ENCODE measurements at places on chromosomes 7 and 10.

GRCh38 chr7:21200503-21200902 is 227.4 kb upstream of the SP4 start:
- no peak for DNase-seq

GRCh38 chr7:151987748-151988529 is 31.7 kb downstream of the GALNTL5 start:
- DNase-seq: no peak

DNA sequence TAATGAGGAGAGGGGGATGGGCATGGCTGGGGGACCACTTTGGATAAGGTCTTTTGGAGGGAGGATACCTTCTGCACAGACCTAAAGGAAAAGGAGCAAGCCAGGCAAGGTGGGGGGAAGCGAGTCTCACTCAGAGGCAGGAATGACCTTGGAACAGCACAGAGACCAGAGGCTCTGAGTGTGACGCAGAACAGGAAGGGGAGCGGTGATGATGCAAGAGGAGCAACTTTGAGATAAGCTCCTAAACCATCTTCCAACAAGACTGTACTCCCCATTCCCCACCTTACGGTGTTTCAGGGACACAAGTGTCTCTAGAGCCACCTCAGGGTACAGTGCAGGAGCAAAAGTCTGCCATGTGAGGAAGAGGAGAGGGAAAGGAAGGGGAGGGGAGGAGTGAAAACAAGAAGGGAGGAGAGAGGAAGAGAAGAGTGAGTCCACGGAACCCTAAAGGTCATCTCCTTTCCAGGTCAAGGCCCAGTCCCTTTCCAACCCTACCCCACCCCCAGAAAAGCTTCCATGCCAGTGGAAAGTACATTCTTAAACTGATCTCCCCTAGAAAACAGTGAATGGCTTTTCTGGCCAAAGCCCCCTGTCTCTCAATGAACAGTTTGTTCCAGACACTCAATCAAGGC is 54.1 kb downstream of the JAZF1 start:
- no peak for DNase-seq

- no peak for DNase-seq
These were observed 124.2 kb downstream of the RGS10 start for GRCh38 chr10:119418362-119418761.

GRCh38 chr7:3195160-3195559 is 105.9 kb upstream of the SDK1 start:
- no peak for DNase-seq

DNA sequence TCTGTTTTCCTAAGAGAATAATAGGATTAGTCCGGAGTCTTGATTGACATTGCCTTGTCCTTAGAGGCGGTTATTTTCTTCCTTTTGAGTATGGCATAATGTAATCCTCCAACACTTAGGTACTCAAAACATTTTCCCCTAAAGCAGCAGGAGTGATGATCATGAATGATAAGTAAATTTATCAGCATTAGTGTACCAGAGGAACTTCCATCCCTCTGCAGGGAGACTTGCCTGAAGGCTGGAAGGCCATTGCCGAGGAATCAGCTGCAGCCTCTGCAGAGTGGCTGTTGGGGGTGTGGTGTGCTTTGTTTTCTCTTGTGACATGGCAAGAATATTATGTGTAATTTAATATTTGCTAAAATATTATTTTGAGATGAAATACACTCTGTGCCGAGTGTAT is 56.8 kb downstream of the RAB11FIP2 start:
- DNase-seq: no peak

DNA sequence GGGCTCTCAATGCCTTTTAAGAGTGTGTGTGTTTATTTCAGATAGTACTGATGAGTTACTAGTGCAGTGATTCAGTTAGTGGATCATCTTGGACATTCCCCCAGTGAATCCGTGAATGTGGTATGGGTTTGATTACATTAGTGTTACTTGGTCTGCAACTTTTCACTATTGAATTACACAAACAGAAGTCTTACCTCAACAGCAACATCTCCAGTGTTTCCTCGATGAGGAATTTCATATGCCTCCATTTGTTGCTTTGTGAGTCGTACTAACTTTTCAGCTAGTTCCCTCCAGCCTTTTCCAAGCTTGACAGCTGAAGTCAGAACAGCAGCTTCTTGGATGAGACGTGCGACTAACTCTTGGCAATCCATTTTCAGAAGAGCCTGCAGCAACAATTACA is 63.2 kb downstream of the MACC1 start:
- DNase-seq: no peak

GRCh38 chr7:75639071-75639885 is 99.5 kb downstream of the HIP1 start:
- no peak for DNase-seq

GRCh38 chr7:91089382-91089963 is 174.8 kb upstream of the FZD1 start:
- peak; percentile 37 for DNase-seq

DNA sequence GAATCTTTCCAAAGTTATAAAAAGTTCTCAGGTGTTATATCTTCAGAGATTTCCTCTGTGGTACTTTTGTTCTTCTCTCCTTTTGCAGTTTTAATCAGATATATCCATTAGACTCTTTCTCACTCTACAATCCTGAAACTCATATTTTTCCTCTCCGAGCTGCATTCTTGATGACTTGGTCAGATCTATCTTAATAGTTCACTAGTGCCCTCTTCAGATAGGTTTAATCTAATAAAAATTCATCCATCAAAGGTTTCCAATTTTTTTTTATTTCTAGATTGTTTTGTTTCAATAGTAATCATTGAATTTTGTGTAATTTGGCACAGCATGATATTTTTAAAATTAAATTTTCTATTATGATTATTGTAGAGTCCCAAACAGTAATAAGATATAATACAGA is 21.8 kb upstream of the DGKB start:
- DNase-seq: no peak

DNA sequence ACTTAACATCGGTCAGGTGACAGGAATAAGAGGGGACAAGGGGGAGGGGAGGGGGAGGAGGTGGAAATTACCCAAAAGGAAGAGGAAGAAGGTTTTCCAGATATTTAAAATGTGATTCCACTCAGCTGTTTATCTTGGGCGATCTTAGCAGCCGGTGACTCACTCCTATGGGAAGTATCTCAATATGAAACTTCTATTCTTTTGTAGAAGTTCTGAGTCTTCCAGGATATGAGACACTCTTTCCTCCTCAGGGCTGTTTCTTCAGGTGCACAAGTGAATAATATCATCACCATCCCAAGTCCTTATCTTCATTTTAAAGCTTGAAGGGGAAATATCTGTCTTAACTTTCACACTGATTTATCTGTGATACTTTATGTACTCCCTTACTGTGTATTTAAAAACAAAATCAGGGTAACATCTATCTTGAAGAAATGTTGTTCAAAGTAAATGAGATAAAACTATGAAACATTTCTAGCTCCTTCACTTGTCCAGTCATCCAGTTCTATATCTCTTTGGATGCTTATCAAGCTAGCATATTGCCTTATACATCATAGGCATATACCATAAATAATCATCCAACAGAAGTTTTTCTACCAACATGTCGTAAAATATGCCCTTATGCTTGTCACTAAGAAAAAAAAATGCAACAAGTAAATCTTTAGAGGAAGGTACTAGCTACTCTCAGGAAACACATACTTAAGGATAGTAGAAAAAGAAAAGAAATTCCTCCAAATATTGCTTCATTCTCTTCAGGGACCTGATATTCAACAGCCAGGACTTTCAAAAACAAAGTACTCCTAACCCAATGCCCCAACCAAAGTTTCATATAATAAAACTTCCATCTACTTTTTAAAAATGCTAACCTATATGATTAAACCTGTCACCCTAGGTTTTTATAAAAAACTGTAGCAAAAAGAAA is 13.7 kb downstream of the DOCK4 start:
- DNase-seq: peak; percentile 24

GRCh38 chr7:107044347-107045194 is at the start of gene PRKAR2B:
PRKAR2B (plus strand) TSS chr7:107044705; CDS start chr7:107044908, 203 bp downstream.
- peak; percentile 21 for DNase-seq

DNA sequence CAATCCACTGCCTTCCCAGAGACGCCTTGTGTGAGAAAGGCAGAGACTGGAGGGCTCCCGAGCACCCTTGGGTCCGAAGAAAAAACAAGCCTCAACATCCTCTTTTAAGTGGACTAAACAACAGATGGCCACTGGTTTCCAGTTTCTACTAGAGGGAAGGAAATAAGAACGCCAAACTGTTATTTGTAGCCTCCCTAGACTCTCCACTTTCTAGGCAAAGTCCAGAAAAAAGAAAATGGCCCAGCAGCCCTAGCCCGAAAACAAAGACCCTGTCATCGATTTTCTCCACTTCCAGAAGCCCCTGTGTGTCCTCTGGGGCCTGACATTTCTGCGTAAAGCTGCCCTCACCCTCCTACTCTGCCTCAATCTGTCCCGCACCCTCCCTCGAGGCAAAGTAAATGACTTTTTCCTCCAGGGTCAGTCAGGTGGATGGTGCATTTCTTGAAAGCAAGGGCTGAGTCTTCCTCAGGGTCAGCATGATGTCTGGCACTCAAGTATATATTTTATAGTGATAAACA is 6.0 kb downstream of the RGS10 start:
- no peak for DNase-seq

- DNase-seq: no peak
These were observed 213.9 kb downstream of the ELFN1 start for GRCh38 chr7:1883834-1884582.

- DNase-seq: no peak
These were observed 32.0 kb upstream of the ELN start for GRCh38 chr7:73995821-73996511.

GRCh38 chr10:133273534-133274143 is 3.0 kb downstream of the ADAM8 start:
- no peak for DNase-seq

GRCh38 chr10:32582946-32583345 is 137.0 kb downstream of the CCDC7 start:
- DNase-seq: no peak

GRCh38 chr10:67815571-67816059 is 22.4 kb downstream of the DNAJC12 start:
- no peak for DNase-seq

GRCh38 chr10:23196915-23197314 is 4.8 kb downstream of the PTF1A start:
- DNase-seq: no peak

DNA sequence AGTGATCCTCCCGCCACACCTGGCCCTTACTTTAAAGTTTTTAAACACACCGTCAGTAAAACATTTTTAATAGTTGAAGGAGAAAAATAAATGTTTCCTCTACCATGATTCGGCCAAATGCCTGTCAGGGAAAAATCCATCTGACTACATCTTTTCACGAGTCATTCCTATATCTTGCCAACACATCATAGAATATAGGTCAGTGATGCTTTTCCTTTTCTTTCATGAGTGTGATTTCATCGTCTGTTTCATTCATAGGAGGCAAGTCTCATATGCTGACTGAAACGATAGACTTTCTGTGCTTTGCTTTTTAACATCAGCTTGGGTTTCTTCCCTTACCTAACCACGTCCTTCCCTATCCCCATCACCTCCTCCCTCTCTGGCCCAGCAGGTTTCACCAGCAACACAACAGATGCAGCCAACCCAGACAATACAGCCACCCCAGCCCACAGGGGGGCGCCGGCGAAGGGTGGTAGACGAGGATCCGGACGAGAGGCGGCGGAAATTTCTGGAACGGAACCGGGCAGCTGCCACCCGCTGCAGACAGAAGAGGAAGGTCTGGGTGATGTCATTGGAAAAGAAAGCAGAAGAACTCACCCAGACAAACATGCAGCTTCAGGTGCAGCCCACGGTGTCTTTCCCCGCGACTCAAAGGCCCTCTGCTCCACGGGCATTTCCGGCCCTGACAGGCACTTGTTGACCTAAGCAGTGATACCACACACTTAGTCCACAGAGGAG is 149.2 kb downstream of the TRIL start:
- no peak for DNase-seq

GRCh38 chr7:95875519-95875918 is 103.2 kb downstream of the DYNC1I1 start:
- DNase-seq: no peak

DNA sequence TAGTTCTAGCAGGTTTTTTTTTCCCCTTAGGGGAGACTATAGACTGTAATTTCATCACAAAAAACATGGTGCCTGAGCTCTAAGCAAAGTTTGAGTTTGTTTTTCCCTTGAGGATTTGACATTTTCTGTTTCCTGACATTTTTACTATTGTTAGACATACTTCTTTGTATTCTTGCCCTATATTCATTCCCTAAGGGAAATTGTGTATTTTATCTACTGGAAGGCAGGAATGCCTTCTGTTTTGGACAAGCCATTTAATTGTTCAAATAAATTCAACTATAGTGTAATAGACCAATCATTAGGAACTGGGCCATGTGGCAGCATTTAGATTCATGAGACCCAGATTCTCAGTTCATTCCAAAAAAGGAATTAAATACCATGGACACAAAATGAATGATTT is 335.0 kb downstream of the EXOC4 start:
- no peak for DNase-seq

DNA sequence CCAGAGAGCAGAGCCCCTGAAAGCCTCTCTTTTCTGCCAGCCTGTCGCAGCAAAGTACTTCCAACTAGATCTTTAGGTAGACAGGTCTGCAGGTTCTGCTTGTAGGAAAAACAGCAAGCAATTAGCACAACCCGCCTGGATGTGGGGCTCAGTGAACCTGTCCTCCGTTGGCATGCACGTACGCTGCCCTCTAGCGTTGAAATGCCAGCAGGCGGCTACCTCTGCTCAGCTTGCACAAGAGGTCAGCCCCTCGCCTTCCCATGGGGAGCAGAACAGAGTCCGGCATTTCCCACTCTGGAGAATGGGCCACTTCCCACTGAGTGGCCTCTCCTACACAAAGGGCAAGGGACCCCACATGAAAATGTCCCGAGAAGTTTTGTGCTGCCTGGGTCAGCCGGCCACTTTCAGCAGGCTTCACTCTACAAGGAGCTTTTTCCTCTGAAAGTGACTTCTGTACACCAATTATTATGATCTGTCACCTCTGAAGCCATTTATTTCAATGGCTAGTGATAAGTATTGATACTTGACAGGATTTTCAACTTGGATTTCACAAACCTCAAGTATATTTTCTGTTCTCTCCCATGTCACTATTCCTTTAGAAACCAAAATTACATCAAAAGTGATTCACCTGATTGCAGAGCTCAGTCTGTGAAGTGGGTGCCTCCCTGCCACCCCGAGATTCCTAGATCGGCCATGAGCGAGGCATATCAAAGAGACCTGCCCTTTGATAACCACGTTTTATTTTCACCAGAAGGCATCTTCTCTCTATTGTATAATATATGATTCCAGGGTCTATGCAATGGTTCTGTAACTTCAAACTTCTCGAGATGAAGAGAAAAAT is 56.7 kb downstream of the JCAD start:
- DNase-seq: peak; percentile 76

DNA sequence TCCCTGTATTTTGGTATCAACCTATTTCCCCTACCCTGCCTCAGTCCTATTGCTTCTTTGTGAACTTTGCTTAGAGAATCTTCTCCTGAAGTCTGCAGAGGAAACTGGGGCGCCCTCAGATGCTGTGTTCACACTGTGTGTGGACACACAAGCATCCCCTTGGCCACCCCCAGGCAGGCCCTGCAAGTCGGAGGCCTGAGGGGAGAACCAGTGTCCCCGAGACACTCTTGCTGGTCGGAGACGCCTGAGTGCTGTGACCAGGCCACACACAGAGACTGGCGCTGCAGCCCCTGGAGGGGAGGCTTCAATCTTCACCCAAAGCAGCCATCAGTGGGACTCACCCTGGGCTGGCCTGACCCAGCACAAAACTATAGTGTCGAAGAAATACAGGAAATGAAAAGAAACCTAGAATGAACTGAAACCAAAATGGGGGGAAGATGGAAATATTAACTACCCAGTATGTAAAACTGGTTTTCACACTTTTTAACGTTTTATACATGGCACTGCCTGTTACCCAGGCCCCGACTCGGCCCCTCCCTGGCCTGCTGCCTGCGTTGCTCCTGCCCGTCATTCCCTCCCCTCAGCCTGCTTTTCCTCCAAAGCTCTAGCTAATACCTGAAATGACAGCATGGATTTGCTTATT is 48.4 kb upstream of the FAM20C start:
- DNase-seq: no peak
